Cerebellar nuclear complex (tissue), 1 donor: ENCODE measurements at places on chromosomes 12 and 14.

- DNase-seq, result no peak
Observed at GRCh38 chr14:32311294-32312009, 17.6 kb upstream of the AKAP6 start.

DNA sequence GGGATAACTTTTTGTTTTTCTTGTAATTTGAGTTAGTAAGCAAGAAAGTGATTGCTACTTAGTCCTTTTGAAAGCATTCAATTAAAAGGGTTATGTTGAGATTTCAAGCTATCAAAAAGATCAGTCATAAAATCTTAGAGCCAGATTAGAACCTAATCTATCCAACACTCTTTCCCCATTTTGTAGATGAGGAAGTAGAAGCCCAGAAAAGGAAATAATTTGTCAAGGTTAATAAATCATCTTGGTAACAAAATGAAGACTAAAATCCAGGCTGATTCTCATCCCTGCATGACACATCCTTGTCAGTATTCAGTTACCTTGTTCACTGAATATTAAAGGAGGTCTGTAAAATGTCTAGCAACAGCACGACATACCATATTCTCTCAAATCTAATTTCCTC is 26.5 kb downstream of the PPP1R13B start:
- no peak for DNase-seq

GRCh38 chr12:109763201-109763841 is 49.7 kb downstream of the FAM222A start:
- DNase-seq, result no peak

GRCh38 chr14:59342516-59343484 is 122.4 kb downstream of the GPR135 start:
- DNase-seq, result no peak

GRCh38 chr12:69906411-69907216 is 81.6 kb downstream of the MYRFL start:
- no peak for DNase-seq

- no peak for DNase-seq
Observed at GRCh38 chr14:101124815-101125214, 221.3 kb upstream of the RTL1 start.

GRCh38 chr12:111228916-111229666 is 139.8 kb downstream of the PHETA1 start:
- no peak for DNase-seq

DNA sequence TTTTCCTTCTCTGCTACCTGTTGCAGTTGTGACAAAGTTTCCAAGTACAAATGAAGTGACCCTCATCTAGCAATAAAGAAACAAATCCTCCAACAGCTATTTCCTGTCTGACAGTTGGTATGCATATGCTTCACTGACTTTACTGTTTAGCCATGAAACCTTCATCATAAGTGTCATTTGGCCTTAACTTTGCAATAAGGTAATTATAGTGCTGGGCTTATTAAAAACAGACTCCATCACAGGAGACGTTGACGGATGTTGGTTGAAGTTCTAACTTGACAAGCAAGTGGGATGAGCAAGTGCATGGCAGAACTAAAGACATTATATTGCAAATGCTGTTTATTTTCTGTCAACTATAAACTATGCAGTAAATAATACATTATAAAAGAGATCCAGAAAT is 425.2 kb downstream of the RPS29 start:
- DNase-seq, result no peak

DNA sequence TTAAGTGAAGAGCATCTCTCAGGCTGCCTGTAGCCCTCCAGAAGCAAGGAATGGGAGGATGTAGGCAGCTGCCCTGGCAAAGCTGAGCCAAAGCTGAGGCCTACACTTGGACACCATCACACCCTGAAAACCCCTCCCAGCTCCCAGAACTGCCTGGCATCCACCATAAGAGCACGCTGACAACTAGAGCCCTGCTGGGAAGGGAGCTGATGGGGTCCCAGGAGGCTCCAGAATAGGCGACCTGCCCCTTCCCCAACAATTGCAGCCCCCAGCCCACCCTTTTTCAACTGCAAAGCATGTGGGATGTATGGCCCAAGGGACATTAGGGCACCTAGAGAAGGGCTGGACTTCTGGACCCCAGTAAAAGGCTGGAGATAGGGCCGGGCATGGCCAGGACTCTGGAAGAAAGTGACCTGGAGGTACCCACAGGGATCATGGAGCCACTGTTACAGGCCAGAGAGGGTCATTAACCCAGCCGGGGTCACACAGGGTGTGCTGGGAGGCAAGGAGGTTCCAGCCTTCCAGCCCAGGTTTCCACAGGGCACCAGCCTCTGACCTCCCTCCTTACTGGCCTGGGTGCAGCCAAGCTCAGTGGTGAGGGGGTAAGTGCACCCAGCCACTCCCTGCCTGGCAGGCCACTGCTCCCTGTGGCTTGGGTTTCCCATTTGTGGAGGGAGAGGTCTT is 27.8 kb downstream of the FAM222A start:
- DNase-seq, result no peak

DNA sequence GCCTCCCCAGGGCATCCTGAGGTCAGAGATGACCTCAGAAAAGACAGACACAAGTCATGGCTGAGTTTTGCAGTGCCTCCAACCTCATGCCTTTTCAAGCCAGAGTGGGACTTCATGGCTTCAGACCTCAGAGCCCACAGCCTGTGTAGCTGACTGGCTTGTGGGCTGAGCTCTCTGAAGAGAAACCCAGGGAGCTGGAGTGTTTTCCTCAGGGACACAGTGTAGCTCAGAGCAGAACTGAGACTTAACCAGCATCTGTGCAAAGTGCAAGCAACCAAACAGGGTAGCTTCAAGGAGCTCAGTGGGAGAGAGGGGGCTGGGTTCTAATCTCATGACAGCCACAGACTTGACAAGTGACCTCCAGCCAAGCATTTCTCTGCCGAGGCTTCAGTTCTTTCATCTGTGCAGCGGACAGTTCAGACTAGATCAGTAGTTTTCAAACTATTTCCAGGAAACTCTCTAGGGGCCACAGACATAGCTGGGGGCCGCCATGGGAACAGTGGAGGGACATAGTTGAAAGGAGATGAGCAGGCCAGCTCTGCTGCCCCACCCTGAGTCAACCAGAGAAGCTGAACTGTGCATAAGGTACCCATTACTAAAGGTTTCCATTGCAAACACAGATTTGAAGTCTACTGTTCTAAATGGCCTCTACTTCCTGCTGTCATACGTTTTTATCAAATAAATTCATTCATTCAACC is 80.0 kb downstream of the LGMN start:
- no peak for DNase-seq

DNA sequence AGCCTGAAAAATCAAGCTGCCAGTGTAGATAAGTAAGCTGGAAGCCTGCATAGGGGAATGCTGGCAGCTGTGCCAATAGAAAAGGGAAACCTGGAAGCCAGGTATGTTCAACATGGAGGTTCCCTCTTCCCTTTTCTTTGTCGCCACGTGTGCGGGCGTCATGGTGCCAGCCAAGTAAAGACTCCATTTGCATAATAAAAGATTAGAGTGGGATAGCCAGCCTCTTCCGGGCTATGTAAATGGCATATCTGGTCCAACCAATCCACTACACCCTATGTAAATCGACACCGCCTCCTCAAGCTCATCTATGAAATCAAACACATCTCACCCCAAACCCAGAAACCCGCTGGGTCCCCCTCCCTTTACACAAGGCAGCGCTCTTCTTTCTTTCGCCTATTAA is 5.6 kb upstream of the ADGRD1 start:
- no peak for DNase-seq

- DNase-seq, result no peak
Observed at GRCh38 chr14:32934881-32935633, 3.6 kb upstream of the NPAS3 start.

- DNase-seq, result no peak
Observed at GRCh38 chr12:101564912-101565311, 29.9 kb upstream of the MYBPC1 start.

DNA sequence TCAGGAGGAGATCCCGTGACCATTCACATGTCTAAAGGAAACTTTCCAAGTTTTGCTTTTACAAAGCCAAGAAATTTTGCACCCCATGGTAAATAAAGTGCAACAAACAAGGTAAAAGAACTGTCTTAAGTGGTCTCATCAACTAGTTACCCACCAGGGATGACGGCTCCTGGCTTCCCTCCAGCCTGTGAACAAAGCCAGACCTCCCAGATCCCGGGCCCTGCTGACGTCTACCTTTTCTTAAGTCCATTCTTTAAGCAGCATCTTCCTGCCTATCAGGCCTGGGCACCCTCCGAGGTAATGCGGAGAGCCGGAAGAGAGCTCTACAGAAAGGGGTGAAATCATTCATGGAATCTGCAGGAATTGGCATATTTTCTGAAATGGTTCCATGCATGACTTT is 58.0 kb upstream of the DAAM1 start:
- DNase-seq, result no peak

- DNase-seq, result no peak
Observed at GRCh38 chr14:51396222-51396815, 156.3 kb downstream of the TMX1 start.

DNA sequence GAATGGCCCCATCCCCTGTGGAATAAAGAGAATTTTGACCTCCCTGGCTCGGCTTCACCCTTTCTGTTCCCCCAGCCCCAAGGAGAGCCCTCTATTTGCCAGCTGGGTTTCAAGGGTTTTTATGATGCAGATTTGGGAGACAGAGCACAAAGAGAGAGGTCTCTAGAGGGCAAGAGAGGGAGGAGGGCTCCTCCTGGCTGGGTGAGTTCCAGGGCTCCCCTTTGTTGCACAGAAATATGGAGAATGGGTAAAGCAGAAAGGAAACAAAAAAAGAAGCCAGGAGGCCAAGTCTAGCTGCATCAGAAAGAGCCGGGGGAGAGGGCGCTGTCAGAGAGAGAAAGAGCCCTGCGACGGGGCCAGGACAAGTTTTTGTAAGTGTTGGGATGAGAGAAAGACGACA is 319.6 kb upstream of the RTL1 start:
- no peak for DNase-seq

DNA sequence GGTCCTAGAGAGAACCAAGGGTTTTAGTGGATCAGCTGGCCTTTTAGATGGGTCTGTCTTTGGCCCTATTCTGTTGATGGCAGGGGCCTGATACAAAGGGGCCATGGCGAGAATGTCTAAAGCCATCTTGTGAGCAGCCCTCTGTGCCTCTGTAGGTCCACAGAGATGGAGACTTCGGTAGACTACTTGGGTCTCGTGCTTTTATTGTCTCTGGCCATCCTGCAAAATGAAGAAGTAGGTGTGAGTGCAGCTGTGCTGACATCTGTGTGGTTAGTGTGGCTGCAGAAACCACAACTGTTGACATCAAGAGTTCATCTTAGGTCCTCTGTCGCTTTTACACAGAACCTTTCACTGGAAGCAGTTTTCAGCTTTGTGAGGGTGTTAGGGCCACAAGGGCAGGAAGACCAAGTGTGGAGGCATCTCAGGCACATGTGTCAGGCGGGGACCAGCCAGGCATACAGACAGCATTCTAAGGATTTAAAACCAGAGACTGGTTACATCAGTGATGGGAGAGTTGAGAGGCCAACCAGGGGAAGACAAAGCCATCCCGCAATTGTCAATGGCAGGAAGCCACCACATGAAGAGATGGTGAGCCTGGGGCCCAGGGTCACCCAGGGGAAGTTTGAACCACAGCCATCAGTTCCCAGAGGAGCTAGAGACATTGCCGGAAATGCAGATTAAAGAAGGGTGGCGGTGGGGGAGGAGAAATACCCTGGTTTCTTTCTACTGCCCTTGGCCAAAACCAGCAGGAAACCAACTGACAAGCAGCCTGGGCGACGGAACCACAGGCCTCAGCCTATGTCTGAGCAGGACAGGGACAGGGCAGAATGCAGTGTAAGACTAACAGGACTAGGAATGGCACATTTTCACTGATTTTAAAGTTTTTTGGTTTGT is 13.0 kb upstream of the TPCN1 start:
- DNase-seq, result no peak

DNA sequence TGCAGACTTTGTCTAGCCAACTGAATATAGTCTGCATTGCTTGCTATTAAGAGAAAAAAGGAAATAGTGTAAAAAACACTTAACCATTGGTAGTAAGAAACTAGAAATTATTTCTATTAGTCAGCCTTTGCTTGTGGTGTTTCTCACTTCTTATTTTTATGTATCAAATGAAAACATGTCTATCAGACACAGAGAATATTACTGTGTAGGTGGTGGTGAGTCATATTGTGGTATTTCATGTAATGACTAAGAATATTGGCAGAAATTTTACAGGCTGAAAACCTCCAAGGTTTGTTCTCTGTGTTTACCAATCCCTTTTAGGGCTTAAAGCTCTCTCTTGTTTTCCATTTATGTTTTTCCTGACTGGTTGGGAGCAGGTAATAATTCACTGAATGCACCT is 87.2 kb downstream of the DAAM1 start:
- no peak for DNase-seq

GRCh38 chr12:127711108-127711507 is 555.9 kb upstream of the TMEM132C start:
- DNase-seq, result no peak
